Breast epithelium (tissue), 4 donors: ENCODE measurements at places on chromosomes 12 and 14.

GRCh38 chr12:57898308-57898970, 42.9 kb upstream of the ATP23 start:
- DNase-seq: no peak

DNA sequence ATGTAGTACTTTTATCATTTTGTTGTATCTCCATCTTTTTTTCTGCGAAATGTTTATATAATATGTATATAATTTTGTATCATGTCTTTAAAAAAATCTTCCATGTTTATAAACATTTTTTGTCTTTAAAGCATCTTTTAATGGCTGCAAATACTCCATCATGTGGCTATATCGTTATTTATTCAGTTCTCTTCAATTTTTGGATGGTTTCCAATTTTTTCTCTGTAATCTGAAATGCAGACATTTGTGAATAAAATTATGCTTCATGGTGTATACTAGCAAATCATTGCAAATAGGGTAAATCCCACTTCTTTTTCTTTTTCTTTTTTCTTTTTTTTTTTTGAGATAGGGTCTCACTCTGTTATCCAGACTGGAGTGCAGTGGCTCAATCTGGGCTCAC, 54.0 kb downstream of the CPSF2 start:
- DNase-seq: no peak

DNA sequence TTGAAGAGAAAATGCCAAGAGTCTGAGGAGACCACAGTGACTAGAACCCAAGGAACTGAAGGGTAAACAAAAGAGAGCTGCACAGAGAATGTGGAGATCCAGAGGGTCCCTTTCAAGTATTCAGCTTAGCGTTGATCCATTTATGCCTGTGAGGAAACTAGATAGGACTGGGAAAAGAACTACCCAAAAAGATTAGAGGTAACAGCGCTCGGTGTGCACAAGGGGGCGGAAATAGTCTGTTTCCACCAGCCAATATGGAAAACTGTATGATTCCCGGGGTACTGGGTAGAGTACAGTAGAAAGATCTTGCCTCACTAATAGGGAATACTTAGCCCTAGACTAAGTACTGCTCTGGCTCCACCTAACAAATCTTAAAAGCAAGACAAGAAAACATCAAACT, 135.5 kb downstream of the DPF3 start:
- no peak for DNase-seq

DNA sequence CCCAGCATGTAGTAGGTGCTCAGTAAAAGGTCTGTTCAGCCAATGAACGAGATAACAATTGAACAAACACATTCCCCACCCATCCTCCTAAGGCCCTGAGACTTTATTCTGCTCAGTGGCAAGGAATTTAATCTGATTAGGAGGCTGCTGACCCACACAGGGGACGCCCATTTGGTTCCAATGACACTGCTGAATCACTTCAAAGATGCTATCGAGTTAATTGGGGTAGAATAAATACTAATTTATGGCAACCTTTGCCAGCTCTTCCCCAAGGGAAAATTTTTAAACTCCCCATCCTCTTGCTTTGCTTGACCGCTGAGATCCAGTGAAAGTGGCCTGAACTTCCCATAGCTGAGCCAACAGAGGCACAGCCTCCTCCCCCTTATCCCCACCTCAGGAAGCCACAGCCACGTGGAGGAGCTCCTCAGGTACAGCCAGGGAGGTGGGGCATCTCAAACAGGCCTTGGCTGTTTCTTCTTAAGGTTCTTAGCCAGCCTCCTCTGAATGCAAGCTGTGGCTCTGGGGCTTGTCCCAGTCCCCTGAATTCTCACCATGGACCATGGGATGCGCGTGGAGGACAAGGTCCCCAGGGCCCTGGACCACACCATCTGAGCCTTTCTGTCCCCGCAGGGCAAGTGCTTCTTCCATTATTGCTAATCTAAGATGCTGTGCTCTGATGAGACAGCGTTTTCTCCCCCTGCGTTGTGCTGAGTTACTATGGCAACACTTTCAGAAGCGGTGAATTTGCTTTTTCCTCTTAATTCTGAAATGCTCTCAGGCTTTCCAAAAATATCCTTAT, 26.7 kb downstream of the C14orf132 start:
- peak; percentile 46 for DNase-seq
